ENCODE measurements at places on chromosomes 5 and 9.

DNA sequence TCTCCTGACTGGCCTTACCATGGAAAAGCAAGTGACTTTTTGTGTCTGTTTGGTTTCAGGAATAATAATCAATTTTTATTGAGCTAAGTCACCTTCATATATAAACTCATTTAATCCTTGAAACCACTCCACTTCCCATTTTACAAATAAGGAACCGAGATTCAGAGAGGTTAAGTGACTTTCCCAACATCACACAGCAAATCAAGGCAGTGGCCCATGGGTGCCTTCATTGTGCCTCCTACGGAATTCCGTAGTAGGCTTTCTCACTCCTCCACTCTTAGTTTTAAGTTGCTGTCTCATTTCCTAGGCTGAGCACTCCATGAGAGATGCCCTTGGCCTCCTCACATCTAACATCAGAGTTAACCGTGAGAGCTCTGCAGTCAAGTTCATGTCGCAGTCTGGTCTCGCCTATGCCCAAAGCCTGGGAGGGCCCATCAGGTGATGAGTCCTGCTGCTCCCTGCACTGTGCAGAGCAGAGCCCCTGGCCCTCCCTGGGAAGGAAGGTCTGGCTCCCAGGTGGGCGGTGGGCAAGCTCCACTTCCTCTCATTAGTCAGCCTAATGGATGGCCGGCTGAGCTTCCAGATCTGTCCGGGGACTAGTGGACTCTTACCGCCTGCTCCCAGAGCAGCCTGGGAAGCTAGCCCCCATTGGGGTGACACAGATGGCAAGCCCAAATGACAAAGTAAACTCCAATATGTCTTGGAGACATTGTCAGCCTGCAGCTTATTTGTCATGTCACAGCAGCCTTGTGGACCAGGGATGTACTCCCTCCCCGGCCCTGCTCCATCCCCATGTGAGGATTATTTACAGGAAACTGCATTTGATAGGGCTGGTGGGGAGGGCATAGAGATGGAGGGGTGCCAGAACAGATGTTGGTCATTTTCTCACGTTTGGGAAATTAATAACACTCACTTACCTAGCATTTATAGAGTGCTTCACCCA lies 123.4 kb downstream of the MVB12B start:
- no peak for DNase-seq

- DNase-seq = no peak
Measured at GRCh38 chr5:81486711-81487110, 92.8 kb upstream of the ACOT12 start.

DNA sequence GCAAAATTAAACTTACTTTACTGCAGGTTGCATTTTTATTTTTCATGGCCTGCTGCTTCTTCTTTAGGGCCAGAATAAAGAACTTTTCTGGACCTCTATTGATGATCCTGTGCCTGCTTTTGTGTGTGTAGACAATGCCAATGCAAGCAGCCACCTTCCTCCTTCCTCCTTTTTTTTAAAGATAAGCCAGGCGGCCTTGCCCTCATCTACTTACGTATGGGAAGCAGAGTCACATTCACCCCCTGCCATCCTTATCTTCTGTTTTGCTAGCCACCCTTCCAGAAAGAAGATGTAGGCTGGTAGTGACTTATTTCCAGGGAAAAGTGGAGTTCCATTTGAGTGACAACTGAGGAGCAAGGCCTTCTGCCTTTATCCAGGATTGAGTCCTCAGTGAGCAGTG lies 122.9 kb downstream of the KDM4C start:
- DNase-seq = no peak

DNA sequence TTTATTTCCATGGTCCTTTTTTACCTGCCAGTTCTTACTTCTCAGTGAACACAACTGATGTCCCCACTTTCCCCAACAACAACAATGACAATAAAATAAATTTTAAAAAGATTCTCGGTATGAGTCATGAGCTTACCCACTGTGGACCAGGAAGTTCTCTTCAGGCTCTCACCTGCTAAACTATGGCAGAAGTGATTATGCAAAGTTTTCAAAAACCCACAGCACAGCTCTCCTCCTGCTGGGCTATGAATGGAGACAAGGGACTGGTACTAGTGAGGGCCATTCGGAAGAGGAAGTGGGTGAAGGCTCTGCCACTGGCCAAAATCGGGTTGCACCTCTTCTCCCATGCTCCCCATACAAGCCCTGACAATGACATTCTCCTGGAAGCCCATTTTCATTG lies 429.4 kb downstream of the PIK3R1 start:
- no peak for DNase-seq

Data from BJ (cell line).